ENCODE measurements at places on chromosomes 6 and 20.

DNA sequence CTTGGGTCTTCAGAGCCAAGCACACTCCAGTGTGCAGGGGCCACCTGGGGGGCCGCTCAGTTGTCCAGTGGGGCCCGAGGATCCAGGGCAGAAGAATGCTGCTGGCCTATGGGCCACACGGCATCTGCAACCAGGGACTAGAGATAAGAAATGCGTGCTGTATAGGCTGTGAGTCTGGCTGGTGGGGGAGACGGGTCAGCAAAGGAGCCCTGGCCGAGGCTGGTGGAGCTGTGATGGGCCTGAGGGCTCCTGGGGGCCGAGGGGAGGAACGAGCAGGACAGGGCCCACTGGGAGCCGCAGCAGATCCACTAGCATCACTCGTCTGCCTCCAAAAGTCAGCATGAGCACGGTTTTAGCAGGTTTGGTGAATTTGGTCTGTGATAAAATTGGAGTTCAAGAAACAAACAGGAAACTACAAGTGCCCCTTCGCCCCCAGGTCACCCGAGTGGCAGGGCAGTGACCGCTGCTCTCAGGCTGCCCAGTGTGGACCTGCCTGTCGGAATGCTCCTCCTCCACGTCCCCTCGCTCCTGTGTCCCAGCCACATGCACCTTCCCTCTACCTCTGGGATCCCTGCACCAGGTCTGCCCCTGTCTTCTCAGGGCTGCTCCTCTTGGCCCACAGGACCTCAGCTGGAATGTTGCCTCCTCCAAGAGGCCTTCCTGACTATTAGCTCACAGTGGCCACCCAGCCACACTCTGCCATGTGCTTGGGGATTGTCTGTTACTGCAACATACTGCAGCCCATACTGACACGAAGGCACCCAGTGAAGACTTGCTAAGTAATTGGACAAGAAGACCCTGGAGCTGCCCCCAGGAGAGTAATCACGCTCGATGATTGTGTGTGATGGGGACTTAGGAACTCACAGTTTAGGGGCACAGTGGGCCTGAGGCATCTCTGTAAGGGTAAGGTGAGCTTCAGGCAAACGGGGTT lies 10.9 kb downstream of the ACSS1 start:
- DNase-seq: no peak

GRCh38 chr6:81700414-81700813 lies 52.1 kb downstream of the TENT5A start:
- DNase-seq: no peak

DNA sequence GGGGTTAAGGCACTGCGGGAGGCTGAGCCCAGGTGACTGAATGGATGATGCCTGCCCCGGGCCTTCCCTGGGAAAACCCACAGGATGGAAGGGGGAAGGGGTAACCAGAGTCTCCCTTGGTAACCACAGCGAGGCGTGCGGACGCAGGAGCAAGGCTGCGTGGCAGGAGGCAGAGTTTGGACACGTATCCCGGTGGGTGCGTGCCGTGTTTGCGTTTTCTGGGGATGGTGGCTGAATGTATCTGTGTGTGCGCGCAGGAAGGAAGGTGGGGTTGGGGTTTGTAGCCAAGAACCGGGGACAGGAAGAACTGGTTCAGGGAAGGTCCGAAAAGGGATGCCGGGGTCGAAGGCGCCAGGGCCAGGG lies 1.8 kb downstream of the MDGA1 start:
- DNase-seq: no peak

- no peak for DNase-seq
Measured at GRCh38 chr6:38131527-38131965, 312.0 kb downstream of the ZFAND3 start.

GRCh38 chr6:75759207-75759606 lies 10.2 kb downstream of the MYO6 start:
- no peak for DNase-seq

DNA sequence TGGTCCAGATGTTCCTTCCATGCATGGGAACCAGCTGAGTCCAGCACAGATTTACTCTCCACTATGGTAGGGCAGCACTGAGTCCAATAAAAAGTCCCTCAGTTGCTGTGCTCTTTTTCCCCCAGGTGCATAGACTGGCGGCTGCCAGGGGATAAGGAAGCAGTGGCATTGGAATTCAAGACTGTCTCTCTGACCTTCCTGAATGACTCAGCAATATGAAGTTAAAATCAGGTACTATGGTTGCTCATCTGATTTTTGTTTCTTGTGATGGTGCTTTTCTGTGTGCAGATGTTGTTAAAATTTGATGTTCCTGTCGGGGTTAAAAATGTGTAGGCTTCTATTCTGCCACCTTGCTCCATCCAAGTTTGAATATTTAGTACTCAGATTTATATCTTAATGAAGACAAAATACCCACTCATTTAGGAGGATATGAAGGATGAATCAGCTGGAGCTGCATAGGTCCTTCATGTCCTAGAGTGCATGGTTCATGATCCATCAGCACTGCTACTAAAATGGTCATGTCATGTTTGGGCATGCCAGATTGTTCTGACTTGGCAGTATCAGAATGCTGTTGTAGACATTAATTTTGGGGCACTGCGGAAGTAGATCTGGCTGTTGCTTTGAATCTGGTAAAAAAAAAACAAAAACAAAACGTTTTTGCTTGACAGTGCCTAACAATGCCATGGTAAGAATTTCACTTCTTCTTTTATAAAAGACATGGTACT lies 321.2 kb upstream of the MAP3K7 start:
- DNase-seq: no peak

GRCh38 chr6:139834232-139834631 lies 459.8 kb upstream of the CITED2 start:
- DNase-seq: no peak

GRCh38 chr20:52828199-52828598 lies 144.0 kb upstream of the TSHZ2 start:
- no peak for DNase-seq

- DNase-seq: no peak
Measured at GRCh38 chr6:156316583-156317125, 460.5 kb upstream of the ARID1B start.

DNA sequence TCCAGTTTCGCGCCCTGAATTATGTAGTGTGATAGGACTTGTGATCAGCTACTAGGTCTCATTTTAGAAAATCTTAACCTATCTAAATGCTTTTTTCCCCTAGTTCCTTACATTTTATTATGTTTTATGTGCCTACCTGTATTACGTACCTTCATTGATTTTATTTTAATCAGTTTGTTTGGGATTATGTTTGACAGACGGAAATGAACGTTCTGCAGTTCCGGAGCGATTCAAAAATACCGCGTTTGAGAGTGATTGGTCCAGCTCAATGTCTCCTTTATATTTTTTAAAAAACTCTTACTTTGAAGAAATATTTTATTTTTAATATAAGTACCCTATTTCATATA lies 114.3 kb upstream of the BTN3A2 start:
- peak; percentile 79 for DNase-seq

DNA sequence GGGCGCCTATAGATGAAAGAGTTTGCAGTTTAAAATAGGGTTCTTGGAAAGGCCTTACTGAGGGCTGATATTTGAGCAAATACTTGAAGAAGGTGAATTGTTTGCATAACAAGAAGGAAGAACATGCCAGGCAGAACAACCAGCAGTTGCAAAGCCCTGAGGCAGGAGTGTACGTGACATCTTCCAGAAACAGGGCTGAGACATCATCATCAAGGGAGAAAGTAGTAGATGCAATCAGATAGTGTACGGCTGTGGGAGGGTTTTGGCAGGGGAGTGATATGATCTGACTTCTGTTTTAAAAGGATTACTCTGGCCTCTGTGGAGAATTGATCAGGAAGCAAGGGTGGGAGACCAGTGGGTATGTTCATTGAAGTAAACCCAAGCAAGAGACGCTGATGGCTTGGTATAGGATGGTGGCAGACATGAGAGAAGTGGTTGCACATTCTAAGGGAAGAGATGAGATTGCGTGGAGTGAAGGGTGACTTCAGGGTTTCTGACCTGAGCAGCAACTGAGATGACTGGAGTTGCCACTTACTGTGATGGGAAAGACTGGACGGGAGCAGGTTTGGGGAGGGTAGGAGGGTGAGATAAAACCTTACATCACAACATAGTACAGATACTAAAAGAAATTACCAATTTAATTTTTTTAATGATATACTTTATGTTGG lies 28.8 kb downstream of the RIOK1 start:
- no peak for DNase-seq

DNA sequence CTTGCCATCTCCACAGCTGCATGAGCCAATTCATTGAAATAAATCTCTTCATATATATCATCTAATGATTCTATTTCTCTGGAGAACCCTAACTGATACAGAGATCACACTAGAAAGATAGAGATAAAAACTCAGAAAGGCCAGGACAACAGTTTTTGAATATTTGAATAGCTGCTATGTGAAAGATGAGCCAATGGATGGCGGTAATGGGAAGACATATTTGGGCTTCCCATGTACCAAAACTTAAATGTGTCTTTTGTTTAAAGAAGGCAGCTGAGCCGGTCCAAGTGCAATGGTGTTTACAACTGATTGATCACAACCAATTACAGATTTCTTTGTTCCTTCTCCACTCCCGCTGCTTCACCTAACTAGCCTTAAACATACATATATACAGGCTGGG lies 35.1 kb downstream of the SGK1 start:
- no peak for DNase-seq

- DNase-seq: no peak
Measured at GRCh38 chr20:1651268-1652058, 6.1 kb downstream of the SIRPG start.

GRCh38 chr6:28254121-28254519 lies 2.1 kb upstream of the ZKSCAN4 start:
- DNase-seq: no peak

DNA sequence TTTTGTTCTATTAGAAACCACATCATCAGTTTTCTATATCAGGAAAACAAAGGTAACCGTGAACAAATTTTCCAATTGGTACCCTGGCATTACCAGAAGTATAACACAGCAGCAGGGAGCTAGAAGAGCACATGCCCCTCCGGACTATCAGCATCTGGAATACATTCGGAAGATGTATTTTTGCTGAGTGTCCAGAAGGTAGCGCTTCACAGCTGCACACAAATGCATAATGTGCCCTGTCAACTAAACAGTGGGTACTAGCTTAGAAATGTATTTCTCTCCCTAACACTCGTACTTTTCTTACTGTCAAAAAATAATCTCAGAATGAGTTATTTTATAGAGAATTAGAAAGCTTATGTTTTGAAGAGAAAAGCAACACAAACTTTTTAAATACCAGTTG lies 77.6 kb downstream of the HUS1B start:
- DNase-seq: no peak

GRCh38 chr6:143060806-143061596 lies at the start of gene AIG1:
Gene AIG1, plus strand, starts transcription at chr6:143060889. Its CDS starts 37 bp downstream, at chr6:143060926.
- peak; percentile 59 for DNase-seq

- no peak for DNase-seq
Measured at GRCh38 chr20:2760297-2760951, 40.0 kb downstream of the CPXM1 start.
